ENCODE measurements at places on chromosomes 3 and 15.
A peak's percentile ranks its signal among the peaks of the same experiment; 100 is the strongest.

GRCh38 chr15:63121382-63122001 is at the start of gene LACTB:
Gene LACTB (plus strand): TSS chr15:63121861. CDS start chr15:63121872, 11 bp downstream.
- peak; percentile 66 for DNase-seq

- no peak for DNase-seq
Observed at GRCh38 chr3:142651711-142652110, 55.5 kb downstream of the PLS1 start.

- no peak for DNase-seq
Observed at GRCh38 chr3:39460677-39461076, 6.8 kb upstream of the MOBP start.

DNA sequence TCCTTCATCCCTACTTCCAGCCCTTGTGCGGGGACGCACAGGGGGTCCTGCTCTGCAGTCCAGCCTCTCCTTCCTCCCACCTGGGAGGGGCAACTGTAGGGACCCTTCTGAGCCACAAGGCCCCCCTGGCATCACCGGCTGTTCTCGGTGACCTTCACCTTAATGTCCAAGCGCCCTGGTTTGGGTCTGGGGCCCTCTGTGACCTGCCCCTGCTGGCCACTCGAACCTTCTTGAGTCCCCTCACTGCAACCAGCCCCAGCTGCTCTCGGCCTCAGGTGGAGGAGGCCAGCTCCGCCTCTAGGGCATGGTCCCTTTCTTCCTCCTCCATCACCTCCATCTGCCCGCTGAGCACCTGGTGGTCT is 57.9 kb downstream of the RGMA start:
- no peak for DNase-seq

GRCh38 chr3:11304175-11304574 is 32.0 kb downstream of the ATG7 start:
- no peak for DNase-seq

GRCh38 chr3:11230125-11230524 is 42.1 kb upstream of the ATG7 start:
- DNase-seq = no peak
